Fibroblast of the conjunctiva (primary cell): ENCODE measurements at places on chromosomes 2 and 18.

GRCh38 chr2:29807082-29807481 is 114.3 kb downstream of the ALK start:
- no peak for DNase-seq

DNA sequence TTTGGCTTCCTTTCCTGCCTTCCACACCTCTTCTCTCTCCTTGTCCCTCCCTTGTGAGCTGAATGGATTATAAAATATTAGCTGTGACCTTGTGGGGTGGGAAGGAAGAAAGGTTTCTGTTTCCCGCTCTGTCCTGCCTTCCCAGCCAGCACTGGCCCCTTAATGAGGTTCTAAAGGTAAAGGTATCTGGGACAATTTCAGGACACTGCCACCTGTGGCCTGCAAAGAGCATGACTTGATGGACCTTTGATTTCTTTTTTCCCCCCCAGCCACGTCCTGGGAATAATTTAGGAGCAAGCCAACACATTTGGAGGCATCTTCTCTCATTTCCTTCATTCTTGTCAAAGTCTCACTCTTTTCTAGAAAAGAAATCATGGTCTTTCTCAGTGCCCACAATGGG is 246.7 kb upstream of the EPAS1 start:
- DNase-seq, result no peak

- DNase-seq, result no peak
Measured at GRCh38 chr2:105626966-105627340, 117.8 kb upstream of the NCK2 start.

GRCh38 chr2:33370636-33371265 is 105.7 kb upstream of the RASGRP3 start:
- DNase-seq, result no peak

DNA sequence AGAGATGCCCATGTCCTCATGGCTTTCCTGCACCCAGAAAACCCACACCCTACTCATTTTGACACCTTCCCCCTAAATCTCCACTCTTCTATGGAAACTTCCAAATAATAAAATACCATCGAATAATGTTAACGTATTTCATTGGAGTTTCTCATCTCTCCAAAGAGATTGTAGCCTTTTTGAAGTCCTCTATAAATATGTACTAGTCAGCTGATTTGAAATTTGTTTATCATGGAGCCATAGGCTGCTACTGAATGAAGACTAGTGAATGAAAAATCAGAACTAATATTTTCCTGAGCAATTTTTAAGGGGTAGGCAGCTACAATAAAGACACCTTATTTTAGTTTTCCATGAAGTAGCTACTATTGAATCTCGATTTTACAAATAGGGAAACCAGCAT is 226.1 kb upstream of the EPAS1 start:
- DNase-seq, result no peak

DNA sequence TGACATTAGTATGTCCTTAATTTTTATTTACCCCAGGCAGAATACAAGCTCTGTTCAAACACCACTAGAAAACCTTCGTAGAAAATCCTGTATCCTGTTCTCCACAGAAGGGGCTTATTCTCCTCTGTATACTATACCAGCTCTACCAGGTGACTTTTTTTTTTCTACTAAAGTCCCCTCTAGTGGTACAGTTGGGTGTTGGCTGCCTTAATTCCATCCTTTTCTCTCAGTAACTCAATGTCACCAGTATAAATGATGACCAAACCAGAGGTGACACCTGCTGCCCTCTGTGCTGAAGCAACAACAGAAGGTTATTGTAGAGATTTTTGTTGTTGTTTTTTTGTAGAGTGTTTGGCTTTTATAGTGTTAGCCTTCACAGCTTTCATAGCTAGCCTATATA is 1322.0 kb downstream of the LRP1B start:
- no peak for DNase-seq

- DNase-seq, result no peak
Measured at GRCh38 chr18:7844017-7844416, 276.9 kb downstream of the PTPRM start.

- DNase-seq, result no peak
Measured at GRCh38 chr18:78376046-78376445, 603.6 kb upstream of the SALL3 start.

- no peak for DNase-seq
Measured at GRCh38 chr2:141063406-141063805, 1067.4 kb downstream of the LRP1B start.

- DNase-seq, result no peak
Measured at GRCh38 chr2:127063701-127064590, 43.0 kb downstream of the BIN1 start.

DNA sequence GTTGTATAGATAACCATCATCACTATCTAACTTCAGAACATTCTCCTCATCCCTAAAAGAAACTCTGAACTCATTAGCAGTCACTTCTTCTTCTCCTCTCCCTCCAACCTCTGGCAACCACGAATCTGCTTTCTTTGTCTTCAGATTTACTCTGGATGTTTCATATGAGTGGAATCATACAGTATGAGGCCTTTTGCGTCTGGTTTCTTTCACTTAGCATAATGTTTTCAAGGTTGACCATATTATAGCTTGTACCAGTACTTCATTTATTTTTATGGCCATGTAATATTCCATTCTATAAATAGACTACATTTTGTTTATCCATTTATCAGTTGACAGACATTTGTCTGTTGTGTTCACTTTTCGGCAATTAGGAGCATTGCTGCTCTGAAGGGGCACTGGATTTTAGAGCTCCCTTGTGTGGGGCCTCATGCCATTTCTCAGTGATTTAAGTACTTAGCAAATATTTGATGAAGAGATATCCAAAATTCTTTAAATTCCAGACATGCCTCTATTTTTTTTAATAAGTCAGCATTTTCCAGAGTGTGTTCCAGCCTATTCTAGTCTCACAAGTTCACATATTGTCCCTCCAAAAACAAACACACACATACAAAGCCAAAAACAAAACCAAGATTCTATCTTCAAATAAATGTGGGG is 22.5 kb upstream of the MAP3K20 start:
- no peak for DNase-seq

- DNase-seq, result no peak
Measured at GRCh38 chr2:167147271-167147941, 259.1 kb downstream of the XIRP2 start.
